ENCODE measurements at places on chromosomes 5 and 9.

GRCh38 chr9:125696106-125696647, 10.8 kb downstream of the MAPKAP1 start:
- DNase-seq, result no peak

DNA sequence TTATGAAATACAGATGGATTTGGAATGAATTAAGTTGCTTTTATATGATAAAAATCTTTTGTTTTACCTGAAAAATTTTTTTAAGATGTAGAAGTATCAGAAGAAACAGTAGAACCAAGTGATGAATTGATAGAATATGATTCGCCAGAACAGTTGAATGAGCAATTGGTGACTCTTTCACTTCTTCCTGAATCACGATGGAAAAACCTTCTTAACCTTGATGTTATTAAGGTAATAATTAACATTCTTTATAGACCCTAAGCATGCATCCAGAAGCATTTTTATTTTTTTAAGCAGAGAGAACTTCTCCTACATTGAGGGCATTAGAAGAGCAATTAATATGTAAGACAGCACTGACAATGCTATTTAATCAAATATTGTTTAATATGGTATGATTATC, 28.8 kb downstream of the WDR36 start:
- no peak for DNase-seq

GRCh38 chr5:150175536-150175935, 9.0 kb downstream of the CDX1 start:
- DNase-seq, result no peak

GRCh38 chr9:133691191-133691590, 47.0 kb downstream of the SARDH start:
- no peak for DNase-seq

- DNase-seq, result no peak
Observed at GRCh38 chr9:27162045-27162444, 53.0 kb downstream of the TEK start.

- no peak for DNase-seq
Observed at GRCh38 chr9:20403346-20403745, 219.0 kb downstream of the MLLT3 start.

DNA sequence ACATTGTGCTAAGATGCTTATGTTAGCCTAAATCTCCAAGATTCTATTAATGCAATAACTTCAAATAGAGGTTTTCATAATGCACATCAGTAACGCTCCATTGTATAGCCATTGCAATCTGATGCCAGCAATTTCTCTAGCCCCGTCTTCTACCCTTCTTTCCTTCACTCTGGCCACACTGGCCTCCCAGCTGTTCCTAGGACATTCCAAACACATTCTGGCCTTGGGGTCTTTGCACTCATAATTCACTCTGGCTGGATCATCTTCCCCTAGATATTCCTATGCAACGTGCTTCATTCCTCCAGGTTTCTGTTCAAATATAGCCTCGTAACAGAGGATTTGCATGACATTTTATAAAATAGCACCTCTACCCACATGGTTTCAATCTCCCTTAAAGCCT, 23.3 kb downstream of the FAM81B start:
- no peak for DNase-seq

- no peak for DNase-seq
Observed at GRCh38 chr5:150780187-150780692, 1.7 kb downstream of the SMIM3 start.

- no peak for DNase-seq
Observed at GRCh38 chr5:89498699-89499098, 615.7 kb upstream of the MEF2C start.

DNA sequence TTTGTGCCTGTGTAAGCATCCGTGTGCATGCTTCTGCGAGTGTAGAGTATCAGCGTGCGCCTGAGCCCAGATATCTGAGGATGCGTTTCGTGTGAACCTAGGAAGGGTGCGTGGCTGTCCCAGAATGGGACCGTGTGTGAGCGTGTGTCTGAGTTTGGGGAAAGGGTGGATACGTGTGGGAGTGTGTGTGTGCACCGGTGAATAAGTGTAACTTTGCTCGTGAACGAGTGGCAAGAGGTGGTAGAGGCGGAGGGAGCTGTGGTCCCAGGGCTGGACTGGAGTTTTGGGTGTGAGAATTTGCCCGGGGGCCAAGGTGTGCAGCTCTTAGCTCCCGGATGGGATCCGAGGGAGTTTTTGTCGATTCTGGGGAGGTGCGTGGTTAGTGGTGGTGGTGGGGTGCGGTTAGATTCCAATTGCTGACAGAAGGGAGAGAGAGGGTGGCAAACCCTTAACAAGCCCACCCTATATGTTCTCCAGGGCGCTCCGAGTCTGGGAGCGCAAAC, 686 bp upstream of the COL27A1 start:
- DNase-seq, result peak; percentile 44

GRCh38 chr9:94908583-94909249, 182.2 kb downstream of the AOPEP start:
- DNase-seq, result no peak

DNA sequence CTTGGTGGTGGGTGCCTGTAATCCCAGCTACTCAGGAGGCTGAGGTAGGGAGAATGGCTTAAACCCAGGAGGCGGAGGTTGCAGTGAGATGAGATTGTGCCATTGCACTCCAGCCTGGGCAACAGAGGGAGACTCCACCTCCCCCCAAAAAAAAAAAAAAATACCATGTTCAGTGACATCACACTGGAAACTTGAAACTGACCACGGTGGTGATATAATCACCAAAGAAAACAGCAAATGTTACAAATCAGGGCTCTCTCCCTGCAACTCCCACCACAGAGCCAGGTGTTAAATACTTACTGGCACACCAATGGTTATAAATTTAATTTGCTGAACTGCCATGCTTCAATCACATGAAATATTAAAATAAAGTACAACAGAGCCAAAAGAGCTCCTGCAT, 81.4 kb downstream of the ZNF608 start:
- no peak for DNase-seq

GRCh38 chr9:124133727-124134126, 122.2 kb downstream of the LHX2 start:
- no peak for DNase-seq

GRCh38 chr5:123371575-123372179, 51.5 kb downstream of the CEP120 start:
- peak; percentile 18 for DNase-seq

GRCh38 chr5:311963-312362, 9.6 kb upstream of the AHRR start:
- no peak for DNase-seq

- peak; percentile 63 for DNase-seq
Observed at GRCh38 chr9:137406876-137407589, 15.9 kb downstream of the EXD3 start.

GRCh38 chr5:93311881-93312280, 269.1 kb downstream of the NR2F1-AS1 start:
- DNase-seq, result no peak

DNA sequence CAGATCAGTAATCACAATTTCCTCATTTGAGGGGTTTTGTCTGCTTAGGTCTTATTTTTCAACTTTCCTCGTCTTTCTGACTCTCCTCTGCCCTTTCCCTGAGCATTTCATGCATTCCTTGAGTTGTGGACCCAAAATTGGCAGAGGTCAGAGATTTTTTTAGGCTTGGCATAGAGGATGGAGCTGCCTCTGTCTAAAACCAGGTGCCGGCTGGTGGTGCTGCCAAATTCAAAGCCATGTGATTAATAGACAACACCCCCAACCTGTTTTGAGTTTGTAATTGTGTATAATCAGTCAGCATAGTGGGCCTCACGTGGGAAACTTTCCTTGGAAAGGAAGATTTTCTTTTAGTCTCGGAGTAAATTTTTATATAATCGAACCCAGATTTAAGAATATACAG, 39.6 kb downstream of the TJP2 start:
- no peak for DNase-seq

- peak; percentile 50 for DNase-seq
Observed at GRCh38 chr5:77076961-77077828, 9.9 kb downstream of the ZBED3 start.

- no peak for DNase-seq
Observed at GRCh38 chr5:31663519-31663918, 24.6 kb downstream of the PDZD2 start.

GRCh38 chr5:129074903-129075302, 19.6 kb upstream of the ISOC1 start:
- no peak for DNase-seq

DNA sequence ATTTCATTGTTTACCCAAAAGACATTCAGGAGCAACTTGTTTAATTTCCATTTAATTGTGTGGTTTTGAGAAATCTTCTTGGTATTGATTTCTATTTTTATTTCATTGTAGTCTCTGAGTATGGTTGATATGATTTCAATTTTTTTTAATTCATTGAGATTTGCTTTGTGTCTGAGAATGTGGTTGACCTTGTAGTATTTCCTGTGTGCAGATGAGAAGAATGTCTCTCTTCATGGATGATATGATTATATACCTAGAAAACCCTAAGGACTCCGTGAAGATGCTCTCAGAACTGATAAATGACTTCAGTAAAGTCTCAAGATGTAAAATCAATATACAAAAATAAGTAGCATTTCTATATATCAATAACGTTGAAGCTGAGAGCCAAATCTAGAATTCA, 202.4 kb upstream of the CDH9 start:
- DNase-seq, result no peak

- no peak for DNase-seq
Observed at GRCh38 chr9:130243882-130244170, 21.7 kb upstream of the HMCN2 start.

GRCh38 chr5:11037080-11037479, 276.0 kb upstream of the DAP start:
- DNase-seq, result no peak

GRCh38 chr5:317086-317811, 4.3 kb upstream of the AHRR start:
- DNase-seq, result peak; percentile 76

DNA sequence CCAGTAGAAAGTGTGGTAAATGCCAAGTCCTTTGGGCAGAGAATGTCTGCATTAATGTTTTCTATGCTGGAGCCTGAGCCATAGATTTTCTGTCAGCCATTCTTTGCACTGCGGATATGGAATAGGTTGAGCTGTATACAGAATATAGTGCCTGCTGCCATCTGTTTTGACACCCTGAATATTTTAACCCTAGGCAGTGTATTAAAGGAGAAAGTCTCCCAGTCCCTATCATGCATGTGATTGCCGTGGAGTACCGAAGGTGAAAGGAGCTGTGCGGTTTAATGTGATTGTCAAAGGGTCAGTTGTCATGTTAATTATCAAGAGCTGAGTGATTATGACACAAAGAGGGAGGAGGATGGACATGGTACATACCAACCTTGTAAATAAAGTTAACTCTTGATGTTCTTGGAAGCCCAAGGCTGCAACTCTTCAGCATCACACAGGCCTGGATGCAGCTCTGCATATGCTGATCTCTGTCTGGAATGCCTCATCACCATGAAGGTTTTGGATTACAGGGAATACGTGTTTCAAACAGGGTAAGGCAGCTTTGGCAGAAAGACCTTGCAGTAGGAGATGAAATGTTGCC, 247.1 kb upstream of the ELAVL2 start:
- DNase-seq, result no peak

DNA sequence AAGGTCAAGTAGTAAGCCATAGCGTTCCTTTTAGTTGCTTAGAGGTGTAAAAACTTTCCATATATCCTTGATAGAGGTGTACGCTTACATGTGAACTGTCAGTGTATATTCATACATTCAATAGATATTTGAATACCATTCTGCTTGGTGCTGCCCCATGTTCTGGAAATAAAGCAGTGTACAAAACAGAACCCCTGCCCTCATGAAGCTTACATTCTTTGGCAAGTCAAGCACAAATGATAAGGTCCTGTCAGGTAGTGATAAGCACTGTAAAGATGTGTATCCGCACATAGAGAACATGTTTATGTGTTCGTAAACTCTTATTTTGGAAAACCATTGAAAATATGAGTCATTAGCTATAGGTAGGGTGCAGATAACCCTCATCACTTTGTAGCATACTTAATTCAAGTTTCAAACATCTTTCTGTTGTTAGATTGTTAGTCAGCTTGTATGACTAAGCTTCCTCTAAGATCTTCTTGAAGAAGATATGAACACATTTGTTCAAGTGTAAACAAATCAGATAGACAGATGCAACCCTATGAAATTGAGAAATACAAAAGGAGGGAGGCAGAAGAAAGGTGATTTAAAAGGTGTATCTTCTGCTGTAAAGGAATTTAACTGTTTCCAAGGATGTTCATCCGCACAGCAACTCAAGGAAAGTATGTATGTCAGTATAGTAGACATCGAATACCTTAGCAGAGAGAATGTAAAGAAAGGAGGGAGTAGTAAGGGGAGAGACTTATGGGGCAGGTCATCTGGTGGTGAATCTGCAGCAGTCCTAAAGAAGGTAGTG, 1.6 kb downstream of the GTF3C4 start:
- DNase-seq, result no peak

DNA sequence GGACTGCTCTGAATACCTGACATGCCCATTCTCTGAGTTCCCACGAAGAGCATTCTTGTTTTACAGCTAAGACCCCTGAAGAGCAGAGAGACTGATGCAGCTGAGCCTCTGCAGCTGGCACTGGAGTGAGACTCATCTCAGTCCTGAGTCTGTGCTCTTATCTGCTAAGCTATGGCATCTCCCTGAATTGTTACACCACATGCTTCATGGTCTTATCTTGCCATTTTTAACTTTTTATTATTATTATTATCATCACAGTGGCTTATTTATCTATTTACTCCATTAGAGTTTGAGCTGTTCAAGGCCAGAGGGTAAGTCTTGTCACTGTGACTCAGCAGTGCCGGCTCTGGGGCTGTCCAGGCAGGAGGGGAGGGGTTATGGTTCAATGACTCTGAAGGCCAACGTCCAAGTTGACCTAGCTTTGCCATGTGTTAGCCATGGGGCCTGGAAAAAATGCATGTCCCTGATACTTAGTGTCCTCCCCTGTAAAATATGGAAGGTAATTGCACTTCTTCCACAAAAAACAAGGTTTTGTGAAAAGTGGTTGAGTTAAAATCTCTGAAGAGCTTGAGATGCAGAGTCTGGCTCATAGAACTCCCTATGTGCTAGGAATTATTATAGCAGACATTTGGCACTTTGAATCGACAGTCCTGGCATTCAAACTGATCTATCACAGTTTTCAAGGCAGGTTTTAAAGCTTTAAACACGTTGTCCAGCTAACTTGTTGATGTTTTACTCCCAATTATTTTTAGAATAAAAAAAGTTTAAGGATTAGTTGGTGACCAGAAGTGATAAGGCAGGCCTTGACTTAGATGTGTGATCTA, 94.6 kb downstream of the ALDH1A1 start:
- DNase-seq, result no peak

DNA sequence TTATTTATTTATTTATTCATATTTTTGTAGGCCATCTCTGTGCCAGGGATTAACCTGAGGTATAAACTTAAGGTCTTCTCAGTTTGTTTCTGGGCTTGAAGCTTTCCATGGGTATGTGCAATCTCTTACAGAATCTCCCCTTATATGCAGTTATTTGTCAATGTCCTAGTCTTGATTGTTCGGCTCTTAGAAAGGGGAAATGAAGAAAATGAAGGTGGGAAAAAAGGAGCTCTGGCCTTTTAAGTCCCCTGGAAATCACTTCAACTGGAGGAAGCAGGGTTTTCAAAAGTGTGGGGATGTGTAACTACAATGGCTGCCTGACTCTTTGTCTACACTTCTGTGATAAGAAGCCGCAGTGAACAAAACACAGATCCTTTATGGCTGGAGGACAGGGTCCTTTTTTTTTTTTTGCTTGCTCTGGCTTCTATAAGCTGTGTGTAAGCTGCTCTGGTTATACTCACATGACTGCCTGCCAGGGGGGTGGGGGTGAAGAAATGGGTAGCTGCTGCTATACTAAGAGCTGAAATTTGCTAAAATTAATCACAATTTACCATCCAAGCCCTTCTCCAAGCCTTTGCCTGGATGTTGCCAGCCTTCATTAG, 33.7 kb downstream of the CENPP start:
- no peak for DNase-seq

GRCh38 chr9:3136686-3137346, 292.9 kb upstream of the PUM3 start:
- no peak for DNase-seq

GRCh38 chr9:30103647-30104394, 2280.6 kb upstream of the ACO1 start:
- no peak for DNase-seq

Data from mesothelial cell of epicardium (in vitro differentiated cells).